ENCODE measurements at places on chromosomes 12 and 14.
A peak's percentile ranks its signal among the peaks of the same experiment; 100 is the strongest.

DNA sequence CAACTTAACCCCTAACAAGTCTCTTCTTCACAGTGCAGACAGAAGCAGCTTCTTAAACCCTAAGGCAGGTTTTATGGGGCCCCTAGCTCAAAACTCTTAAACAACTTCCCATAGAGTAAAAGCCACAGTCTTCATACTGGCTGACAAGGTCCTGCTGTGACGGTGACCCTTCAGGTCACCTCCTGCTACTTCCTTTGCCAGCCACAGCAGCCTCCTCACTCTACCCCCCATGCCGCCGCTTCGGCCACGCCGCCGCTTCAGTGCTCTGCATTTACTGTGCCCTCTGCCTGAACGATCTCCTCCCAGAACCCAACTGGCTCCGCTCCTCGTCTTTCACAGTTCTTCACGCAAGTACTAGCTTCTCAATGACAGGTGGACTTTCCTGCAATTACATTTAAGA is 45.5 kb downstream of the ACADS start:
- DNase-seq = no peak

- DNase-seq = no peak
Measured at GRCh38 chr12:39553476-39553875, 66.1 kb downstream of the ABCD2 start.

- no peak for DNase-seq
Measured at GRCh38 chr14:75252254-75252837, 26.3 kb upstream of the FOS start.

DNA sequence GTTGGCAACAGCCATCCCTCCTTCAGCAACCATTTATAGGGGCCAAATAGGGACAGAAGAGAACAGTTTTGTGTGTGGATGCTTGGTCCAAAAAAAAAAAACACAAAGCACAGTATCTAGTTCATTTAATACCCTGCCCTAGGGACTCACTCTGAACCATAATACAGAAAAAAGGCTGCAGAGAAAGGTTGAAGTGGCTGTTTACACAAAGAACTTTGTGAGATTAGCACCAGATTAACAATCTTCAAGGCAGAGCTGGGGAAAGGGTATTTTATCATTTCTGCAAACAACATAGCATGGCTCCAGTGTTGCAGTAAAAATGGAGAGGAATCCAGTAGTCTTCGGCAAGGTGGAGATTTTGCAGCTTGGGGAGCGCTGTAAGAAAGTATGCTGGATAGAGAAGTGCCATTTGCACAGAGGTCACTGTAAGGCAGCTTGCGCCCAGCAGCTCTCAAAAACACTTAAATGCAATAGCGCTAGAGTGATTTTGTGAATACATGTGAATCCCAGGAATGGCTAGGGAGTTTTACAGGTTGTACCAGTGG is 124.2 kb upstream of the PLEKHA5 start:
- no peak for DNase-seq

- peak; percentile 96 for DNase-seq
Measured at GRCh38 chr12:6195665-6196535, 4.3 kb upstream of the CD9 start.

DNA sequence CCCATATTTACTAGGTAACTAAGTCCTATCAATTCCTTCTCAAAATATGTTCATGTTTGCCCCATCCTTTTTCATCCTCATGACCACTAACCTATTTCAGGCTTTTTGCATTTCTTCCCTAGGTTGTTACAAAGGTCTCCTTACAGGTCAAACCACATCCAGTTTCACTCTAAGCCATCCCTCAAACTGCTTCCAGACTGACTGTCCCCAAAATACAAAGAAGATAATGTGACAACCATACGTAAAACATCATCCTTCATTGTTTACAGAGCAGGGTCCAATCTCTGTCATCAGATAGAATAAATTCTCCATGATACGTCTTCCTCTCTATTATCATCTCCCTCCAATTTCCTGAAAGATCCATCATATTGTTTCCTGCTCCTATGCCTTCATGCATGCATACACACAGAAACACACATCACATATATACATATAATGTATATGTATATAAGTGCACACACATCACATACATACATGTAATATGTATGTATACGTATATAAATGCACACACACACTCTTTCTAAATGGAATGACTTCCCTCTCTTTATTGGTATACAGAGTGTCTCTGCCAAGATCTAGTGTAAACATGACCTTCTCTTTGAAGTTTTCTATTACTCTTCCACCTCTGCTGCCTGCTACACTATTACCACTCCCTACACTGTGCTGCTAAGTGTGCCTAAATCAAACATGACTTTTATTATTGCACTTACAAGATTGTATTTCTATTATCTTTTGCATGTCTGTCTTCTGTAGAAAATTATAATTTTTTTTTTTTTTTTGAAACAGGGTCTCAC is 30.7 kb upstream of the EPS8 start:
- no peak for DNase-seq

- no peak for DNase-seq
Measured at GRCh38 chr12:86729739-86730138, 473.5 kb upstream of the MGAT4C start.

Measured in kidney capillary endothelial cell (primary cell).